A549 treated with GW870086 at 1 μM for 4 hours (cell line): ENCODE measurements at places on chromosomes 5 and 9. TPM values are rescaled to one million over a fixed set of nuclear protein-coding genes. Genes with fewer than 3 reads are reported as not detected.

Gene SPINK7
- total RNA-seq = not detected in 5 replicates

Gene KIF4B
- 0.06 TPM in 1 of 5 replicates, not detected in the others for total RNA-seq

Gene PLAC8L1
- 0.26 TPM in 1 of 5 replicates, not detected in the others for total RNA-seq

Gene EQTN
- not detected in 5 replicates for total RNA-seq

Gene TTC39B
- 1.00 to 1.7 TPM (median 1.6 TPM) in 5 replicates for total RNA-seq

Gene CDKN2B-AS1
- total RNA-seq = not detected in 5 replicates

Gene SPINK6
- 0.49 to 0.87 TPM (median 0.64 TPM) in 3 of 5 replicates, not detected in the others for total RNA-seq

Gene PKD2L2
- total RNA-seq = not detected in 5 replicates

Gene MAST4
- 0.86 to 2.0 TPM (median 1.4 TPM) in 5 replicates for total RNA-seq

Gene ELOVL7
- 8.3 to 12.8 TPM (median 10.0 TPM) in 5 replicates for total RNA-seq

Gene CEL
- total RNA-seq = 0.46 to 0.71 TPM (median 0.63 TPM) in 5 replicates

Gene TAF1L
- total RNA-seq = 0.02 TPM in 1 of 5 replicates, not detected in the others

Gene CRHBP
- total RNA-seq = 0.13 to 0.24 TPM in 2 of 5 replicates, not detected in the others

Gene PCDHA1
- 0.09 to 0.18 TPM (median 0.15 TPM) in 5 replicates for total RNA-seq

Gene OTP
- total RNA-seq = 0.06 to 0.13 TPM (median 0.09 TPM) in 4 of 5 replicates, not detected in the other

Gene C5orf46
- not detected in 5 replicates for total RNA-seq

Gene CDX1
- total RNA-seq = not detected in 5 replicates

Gene PCDHB8
- 0.24 to 0.39 TPM (median 0.32 TPM) in 5 replicates for total RNA-seq

Gene SLC2A8
- 9.6 to 16.7 TPM (median 15.0 TPM) in 5 replicates for total RNA-seq

Gene COL5A1
- total RNA-seq = 28.5 to 55.9 TPM (median 48.7 TPM) in 5 replicates

Gene F12
- 14.3 to 24.6 TPM (median 22.9 TPM) in 5 replicates for total RNA-seq

Gene ANKRD55
- total RNA-seq = 0.07 TPM in 1 of 5 replicates, not detected in the others

Gene LRRC19
- not detected in 5 replicates for total RNA-seq

Gene LHFPL2
- 57.6 to 79.3 TPM (median 77.9 TPM) in 5 replicates for total RNA-seq

Gene BASP1
- total RNA-seq = 224 to 273 TPM (median 254 TPM) in 5 replicates

Gene WNK2
- total RNA-seq = 4.1 to 9.0 TPM (median 6.2 TPM) in 5 replicates

Gene MRPS2
- total RNA-seq = 107 to 141 TPM (median 131 TPM) in 5 replicates

Gene TAS2R1
- not detected in 5 replicates for total RNA-seq

Gene GFRA3
- 0.06 to 0.11 TPM in 2 of 5 replicates, not detected in the others for total RNA-seq

Gene GMCL2
- total RNA-seq = not detected in 5 replicates

Gene NPR3
- total RNA-seq = 15.9 to 22.0 TPM (median 20.7 TPM) in 5 replicates

Gene SMIM33
- total RNA-seq = not detected in 5 replicates
